CD4-positive, alpha-beta T cell treated with Interleukin-6 for 4 hours (primary cell): ENCODE measurements at places on chromosomes 6 and 20.

GRCh38 chr6:2841264-2842138 is at the start of gene SERPINB1:
Gene SERPINB1, minus strand, starts transcription at chr6:2841863. Its CDS starts 1,277 bp downstream, at chr6:2840586.
- peak; percentile 84 for DNase-seq

DNA sequence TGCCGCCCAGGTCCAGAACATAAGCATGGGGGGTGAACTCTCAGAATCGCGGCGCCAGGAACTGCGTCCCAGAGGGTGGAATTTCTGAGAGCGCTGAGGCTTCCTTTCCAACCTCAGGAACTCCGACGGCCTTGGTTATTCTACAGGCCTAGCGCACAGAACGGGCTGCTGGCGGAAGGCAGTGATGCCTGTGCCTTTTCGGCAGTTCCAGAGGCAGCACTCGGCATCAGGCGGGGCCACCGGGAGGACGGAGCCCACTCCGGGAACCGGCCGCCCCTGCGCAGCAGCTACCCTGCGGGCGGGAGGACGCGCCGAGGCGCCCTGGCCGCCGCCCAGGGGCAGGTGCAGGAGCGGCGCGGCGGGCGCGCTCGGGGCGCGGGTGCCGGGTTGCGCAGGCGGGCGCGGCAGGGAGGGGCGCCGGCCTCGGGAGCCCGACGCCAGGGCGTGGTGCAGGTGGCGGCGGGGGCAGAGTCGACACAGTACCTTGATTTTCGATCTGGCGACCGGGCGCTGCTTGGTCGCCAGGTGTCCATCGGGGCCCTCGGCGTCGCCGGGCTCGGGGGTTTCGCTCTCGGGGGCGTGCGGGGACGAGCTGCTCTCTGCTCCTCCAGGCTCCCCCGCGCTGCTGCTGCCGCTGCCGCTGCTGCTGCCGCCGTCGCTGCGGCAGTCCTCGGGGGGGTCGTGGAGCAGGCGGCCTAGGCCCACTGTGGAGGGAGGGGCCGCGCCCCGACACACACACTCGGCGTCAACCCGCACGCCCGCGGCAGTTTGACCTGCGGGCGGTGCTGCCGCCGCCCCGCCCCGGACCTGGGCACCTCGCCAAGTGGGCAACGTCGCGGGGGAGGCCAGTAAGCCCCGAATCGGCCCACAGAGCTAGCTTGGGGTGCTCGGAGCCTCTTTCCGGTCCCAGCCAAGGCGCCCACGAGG is 1.3 kb downstream of the OVOL2 start:
- DNase-seq: no peak

DNA sequence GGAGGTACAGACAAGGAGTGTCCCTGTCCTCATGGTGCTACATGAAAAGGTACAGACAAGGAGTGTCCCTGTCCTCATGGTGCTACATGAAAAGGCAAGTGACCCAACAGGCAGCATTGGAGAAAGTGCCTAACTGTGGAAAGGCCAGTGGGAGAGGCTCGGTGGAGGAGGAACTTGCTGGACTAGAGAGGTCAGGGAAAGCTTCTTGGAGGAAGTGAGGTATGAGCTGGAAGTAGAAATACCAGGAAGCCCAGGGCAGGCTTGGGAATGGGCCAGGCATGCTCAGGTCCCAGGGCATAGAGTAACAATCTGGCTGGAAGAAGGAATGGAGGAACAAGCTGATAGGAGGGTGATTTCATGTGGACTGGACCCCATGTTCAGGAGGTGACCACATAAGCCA is 59.8 kb upstream of the FNDC1 start:
- DNase-seq: no peak

DNA sequence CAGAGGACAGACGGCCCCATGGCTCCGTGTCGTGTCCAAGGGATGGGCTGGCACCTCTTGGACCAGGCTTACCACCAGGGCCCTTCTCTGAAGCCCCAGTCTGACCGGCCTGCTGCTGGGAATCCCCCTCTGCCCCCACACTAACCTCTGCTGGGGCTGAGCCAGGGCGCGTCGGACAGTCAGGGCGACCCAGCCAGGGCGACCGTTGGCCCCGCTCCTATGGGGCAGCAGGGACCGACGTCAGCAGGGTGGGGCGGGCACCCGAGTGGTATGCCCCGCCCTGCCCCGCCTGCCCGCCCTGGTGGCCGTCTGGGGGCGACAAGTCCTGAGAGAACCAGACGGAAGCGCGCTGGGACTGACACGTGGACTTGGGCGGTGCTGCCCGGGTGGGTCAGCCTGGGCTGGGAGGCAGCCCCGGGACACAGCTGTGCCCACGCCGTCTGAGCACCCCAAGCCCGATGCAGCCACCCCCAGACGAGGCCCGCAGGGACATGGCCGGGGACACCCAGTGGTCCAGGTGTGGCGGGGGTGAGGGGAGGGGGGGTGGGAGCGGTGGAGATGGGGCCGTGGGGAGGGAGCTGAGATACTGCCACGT is at the start of gene SLC17A9:
SLC17A9 (plus strand) TSS at position 337 of the 595 bp plus-strand sequence; CDS start at position 459, 122 bp downstream.
- peak; percentile 55 for DNase-seq

GRCh38 chr6:16660157-16660497 is 101.1 kb downstream of the ATXN1 start:
- no peak for DNase-seq

GRCh38 chr20:63565021-63565698 is 8.9 kb downstream of the HELZ2 start:
- no peak for DNase-seq

GRCh38 chr6:136521427-136521826 is 28.8 kb downstream of the MAP7 start:
- DNase-seq: no peak

GRCh38 chr6:149311293-149311692 is 6.2 kb upstream of the TAB2 start:
- no peak for DNase-seq

GRCh38 chr6:33317419-33317668 is 200 bp downstream of the ZBTB22 start:
- no peak for DNase-seq

- DNase-seq: peak; percentile 16
Observed at GRCh38 chr20:63957690-63958441, 1.6 kb upstream of the UCKL1 start.

DNA sequence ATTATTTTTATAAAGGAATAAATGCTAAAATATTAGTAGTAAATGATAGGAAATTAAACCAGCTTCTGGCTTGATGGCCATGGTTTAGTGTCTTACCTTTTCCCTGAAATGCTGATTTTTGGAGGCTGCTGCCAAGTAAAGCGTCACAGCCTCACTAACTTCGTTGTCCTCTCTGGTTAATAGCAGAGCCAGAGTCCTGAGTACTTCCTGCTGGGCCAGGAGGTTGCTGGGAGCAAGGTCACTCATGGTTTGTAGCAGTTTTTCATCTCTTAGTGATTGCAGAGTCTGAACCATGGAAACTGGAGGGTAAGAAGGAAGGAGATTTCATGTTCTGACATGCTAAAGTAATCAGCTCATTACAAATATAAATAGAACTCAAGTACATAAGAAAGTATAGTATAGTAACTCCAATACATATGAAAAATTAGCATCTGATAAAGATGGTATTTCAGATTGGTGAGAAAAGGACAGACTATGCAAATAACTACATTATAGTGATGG is 26.5 kb upstream of the ARMH2 start:
- no peak for DNase-seq

DNA sequence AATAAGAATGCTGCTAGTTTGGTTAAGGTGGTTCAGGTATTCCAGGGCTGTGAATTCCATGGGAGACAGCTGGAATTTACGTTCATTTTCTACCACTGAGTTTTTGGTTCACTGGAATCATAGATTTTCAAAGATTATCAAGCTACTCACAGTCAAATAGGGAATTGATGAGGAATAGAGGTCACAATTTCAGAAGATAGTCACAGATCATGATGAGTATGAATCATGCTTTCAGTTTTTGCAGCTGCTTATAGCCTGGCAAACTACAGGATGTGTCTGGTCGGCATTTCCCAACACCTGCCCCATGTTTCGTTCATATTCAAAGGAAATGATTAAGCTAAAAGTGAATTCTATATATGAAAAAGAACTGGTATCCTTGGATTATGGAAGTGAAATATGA is 58.7 kb downstream of the BCKDHB start:
- peak; percentile 12 for DNase-seq

DNA sequence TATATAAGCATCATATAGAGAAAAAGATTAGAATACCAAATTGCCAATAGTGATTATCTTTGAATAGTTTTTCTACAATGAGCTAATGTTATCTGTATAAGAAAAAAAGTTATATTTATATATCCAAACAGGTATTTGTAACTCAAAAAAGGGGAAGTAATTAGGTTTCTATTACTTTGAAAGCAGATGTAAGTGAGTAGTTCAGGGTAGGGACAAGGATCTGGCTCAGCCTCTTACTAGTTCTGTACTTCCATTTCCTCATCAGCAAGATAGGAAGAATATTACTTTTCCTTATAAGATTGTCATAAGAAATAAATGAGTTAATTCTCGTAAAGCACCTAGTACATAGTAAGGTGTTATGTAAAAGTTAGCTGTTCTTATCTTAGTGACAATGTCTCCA is 32.2 kb downstream of the AHI1 start:
- no peak for DNase-seq

DNA sequence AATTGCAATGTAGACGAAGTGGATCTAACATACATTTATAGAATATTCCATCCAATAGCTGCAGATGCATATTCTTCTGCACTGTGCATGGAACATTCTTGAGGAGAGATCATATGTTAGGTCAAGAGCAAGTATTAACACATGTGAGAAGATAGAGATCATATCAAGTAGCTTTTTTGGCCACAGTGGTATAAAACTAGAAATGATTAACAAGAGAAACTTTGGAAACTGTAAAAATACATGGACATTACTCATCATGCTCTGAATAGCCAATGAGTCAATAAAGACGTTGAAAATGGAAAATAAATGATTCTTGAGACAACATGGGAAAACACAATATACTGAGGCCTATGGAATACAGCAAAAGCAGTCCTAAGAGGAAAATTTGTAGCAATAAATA is 94.2 kb downstream of the STXBP5 start:
- no peak for DNase-seq

DNA sequence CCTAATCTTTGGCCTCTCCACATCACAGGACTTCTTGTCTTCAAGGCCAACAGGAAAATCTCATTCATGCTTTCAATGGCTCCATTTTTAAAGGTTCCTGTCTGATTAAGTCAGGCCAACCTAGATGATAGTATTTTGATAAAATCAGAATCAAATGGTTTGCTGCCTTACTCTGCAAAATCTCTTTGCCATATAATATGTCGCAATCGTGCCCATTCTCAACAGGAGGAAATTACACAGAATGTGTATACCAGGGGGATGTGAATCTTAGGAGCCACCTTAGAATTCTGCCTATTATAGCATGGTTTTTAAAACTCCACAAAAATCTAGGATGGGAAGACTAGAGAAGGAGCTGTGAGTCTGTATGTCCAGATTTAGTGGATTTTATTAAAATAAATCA is 612.9 kb upstream of the MAN1A1 start:
- no peak for DNase-seq

- DNase-seq: peak; percentile 62
Observed at GRCh38 chr20:36604952-36605398, 604 bp upstream of the RAB5IF start.

DNA sequence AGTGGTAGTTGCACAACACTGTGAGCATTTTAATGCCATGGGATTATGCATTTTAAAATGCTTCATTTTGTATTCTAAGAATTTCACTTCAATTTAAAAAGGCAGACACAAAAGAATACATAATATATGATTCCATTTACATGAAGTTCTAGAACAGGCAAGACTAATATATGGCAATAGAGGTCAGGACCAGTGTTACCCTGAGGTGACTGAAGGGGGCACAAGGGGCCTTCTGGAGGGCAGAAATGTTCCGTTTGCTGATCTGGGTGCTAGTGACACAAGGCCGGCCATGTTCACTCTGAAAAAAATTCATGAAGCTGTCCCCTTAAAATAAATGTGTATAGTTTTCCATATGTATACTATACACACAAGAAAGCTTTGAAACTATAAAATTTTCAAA is 28.5 kb downstream of the TASP1 start:
- DNase-seq: peak; percentile 2

DNA sequence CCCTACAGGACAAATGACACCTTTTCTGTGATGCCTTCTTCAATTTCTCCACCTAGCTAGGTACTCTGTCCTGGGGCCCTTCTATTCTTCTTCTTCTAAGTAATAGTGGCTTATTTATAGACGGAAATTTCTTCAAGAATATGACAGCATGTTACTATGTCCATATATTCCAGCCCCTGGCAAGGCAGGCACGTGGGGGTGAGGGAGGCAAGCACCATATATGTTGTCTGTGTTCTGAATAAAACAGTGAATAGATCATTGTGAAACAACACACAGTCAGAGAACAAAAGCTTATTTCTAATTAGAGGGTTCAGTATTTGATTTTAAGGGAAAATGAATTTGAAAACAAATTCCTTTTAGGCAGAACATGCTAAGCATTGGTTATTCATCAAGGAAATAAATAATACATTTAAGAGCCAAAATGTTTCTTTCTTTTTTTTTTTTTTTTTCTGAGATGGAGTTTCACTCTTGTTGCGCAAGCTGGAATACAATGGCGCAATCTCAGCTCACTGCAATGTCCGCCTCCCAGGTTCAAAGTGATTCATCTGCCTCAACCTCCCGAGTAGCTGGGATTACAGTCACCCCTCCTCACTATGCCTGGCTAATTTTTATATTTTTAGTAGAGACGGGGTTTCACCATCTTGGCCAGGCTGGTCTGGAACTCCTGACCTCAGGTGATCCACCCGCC is 6.2 kb downstream of the HEBP2 start:
- no peak for DNase-seq
